ENCODE measurements at places on chromosomes 13 and 19. TPM values are rescaled to one million over a fixed set of nuclear protein-coding genes. Genes with fewer than 3 reads are reported as not detected.

GRCh38 chr13:90015565-90016507 is 1331.7 kb upstream of the MIR17HG start:
- no peaks in the 10 kb centered on the region for H3K4me1 ChIP-seq
- H3K36me3 ChIP-seq: no peaks in the 10 kb centered on the region
- no peak for DNase-seq
- H3K27me3 ChIP-seq: no peaks in the 10 kb centered on the region
- H3K4me3 ChIP-seq: no peak overlapping the region

ZNF135 gene
- total RNA-seq: 0.39 TPM

DNA sequence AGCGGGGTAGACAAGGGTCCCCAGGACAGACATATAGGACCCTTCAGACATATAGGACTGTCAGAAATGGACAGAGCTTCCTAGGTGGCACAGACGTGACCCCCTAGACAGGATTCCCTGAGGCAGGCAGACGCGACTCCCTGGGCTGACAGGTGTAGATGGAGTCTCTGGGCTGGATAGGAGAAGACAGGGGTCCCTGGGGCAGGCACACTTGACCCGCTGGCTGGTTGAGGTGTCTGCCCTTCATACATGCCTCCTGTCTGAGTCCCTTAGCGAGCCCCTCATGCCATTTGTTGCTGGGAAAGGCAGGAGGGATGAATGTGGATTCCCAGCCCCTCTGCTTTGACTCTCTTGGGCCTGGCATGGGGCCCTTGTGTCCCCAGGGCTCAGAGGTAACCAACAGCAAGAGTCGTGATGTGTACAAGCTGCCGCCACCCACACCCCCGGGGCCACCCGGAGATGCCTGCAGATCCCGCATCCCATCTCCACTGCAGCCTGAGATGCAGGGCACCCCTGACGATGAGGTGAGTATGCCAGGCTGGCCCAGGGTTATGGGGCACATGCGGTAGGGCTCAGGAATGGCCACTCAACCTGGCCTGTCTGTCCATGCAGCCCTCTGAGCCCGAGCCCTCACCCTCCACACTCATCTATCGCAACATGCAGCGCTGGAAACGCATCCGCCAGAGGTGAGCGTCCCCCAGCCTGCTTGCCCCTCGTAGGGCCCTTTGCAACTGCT is 3.0 kb downstream of the HSPB6 start:
- no peak overlapping the region for H3K27ac ChIP-seq
- H3K27me3 ChIP-seq: no peaks in the 10 kb centered on the region
- H3K36me3 ChIP-seq: peaks cover 14% of the 10 kb centered on the region
- peaks cover 40% of the 10 kb centered on the region for H3K4me1 ChIP-seq
- no peak for DNase-seq

ATP4B gene
- not detected for total RNA-seq

SERPINE3 gene
- not detected for total RNA-seq

GRCh38 chr19:28631961-28632360 is 581.0 kb downstream of the UQCRFS1 start:
- no peak overlapping the region for H3K4me3 ChIP-seq
- H3K27me3 ChIP-seq: no peaks in the 10 kb centered on the region
- no peak overlapping the region for H3K27ac ChIP-seq
- no peaks in the 10 kb centered on the region for H3K4me1 ChIP-seq
- H3K36me3 ChIP-seq: no peaks in the 10 kb centered on the region

GRCh38 chr13:33127009-33127551 is 110.9 kb downstream of the KL start:
- DNase-seq: no peak
- no peaks in the 10 kb centered on the region for H3K4me1 ChIP-seq
- no peak overlapping the region for H3K27ac ChIP-seq
- no peaks in the 10 kb centered on the region for H3K27me3 ChIP-seq
- H3K36me3 ChIP-seq: no peaks in the 10 kb centered on the region

DHDH gene
- total RNA-seq: not detected

ZNF880 gene
- total RNA-seq: 17.9 TPM

GRCh38 chr13:20588529-20589110 is 21.7 kb downstream of the IFT88 start:
- H3K4me3 ChIP-seq: no peak overlapping the region
- H3K36me3 ChIP-seq: peaks cover 16% of the 10 kb centered on the region
- DNase-seq: no peak
- no peaks in the 10 kb centered on the region for H3K4me1 ChIP-seq
- H3K27me3 ChIP-seq: no peaks in the 10 kb centered on the region

LENG9 gene
- total RNA-seq: 3.9 TPM

GRCh38 chr13:69997061-69997460 is 110.6 kb upstream of the ATXN8OS start:
- H3K27ac ChIP-seq: no peak overlapping the region
- H3K4me1 ChIP-seq: no peaks in the 10 kb centered on the region
- no peaks in the 10 kb centered on the region for H3K27me3 ChIP-seq
- no peaks in the 10 kb centered on the region for H3K36me3 ChIP-seq
- H3K4me3 ChIP-seq: no peak overlapping the region

- peaks cover 3% of the 10 kb centered on the region for H3K36me3 ChIP-seq
- peak overlapping the region; percentile 97 for H3K27ac ChIP-seq
- H3K27me3 ChIP-seq: no peaks in the 10 kb centered on the region
- H3K4me1 ChIP-seq: peaks cover 88% of the 10 kb centered on the region
- peak; percentile 84 for DNase-seq
- H3K4me3 ChIP-seq: peak overlapping the region; percentile 82
These were observed 54.0 kb upstream of the GPR183 start for GRCh38 chr13:99361197-99361596.
